ENCODE measurements at places on chromosomes 5 and 9.
A peak's percentile ranks its signal among the peaks of the same experiment; 100 is the strongest.

DNA sequence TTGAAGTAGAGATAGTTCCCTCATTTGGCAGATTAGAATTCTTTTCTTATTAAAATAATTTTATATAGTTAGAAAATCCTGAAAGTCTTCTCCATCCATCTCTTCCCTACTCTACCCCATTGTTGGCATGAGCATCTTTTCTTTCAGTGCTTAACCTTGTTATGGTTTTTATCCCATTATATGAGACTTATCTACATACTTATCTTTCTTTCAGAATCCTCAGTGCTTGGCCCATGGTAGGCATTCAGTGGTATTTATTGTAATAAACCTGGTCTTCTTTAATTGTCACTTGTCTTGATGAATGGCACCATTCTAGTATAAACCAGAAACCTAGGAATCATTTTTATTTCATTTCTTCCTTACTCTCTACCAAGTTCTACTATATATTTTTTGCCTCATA, 169.8 kb upstream of the TLX3 start:
- no peak for DNase-seq
- H3K4me3 ChIP-seq: no peak overlapping the region
- H3K36me3 ChIP-seq: no peaks in the 10 kb centered on the region
- H3K4me1 ChIP-seq: no peaks in the 10 kb centered on the region
- no peak overlapping the region for H3K27ac ChIP-seq
- H3K27me3 ChIP-seq: no peaks in the 10 kb centered on the region

DNA sequence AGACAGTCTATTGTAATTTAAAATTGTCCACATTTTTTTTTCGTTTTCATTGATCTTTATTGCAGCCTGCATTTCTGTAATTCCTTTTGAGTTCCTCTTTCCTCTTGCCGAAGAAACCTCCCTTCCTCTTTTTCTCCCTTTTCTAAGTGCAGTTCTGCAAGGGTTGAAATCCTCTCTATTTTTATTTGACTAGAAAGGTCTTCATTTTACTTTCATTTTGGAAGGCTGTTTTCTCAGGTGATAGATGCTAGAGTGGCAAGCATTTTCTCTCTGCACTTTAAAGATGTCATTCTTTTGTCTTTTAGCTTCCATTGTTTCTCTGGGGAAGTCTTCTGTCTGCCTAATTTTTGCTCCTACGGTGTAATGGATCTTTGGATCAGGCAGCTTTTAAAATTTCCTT, 248.5 kb downstream of the SMARCA2 start:
- no peaks in the 10 kb centered on the region for H3K27me3 ChIP-seq
- peak overlapping the region; percentile 60 for H3K27ac ChIP-seq
- H3K4me3 ChIP-seq: no peak overlapping the region
- H3K36me3 ChIP-seq: peaks cover 11% of the 10 kb centered on the region
- H3K4me1 ChIP-seq: peaks cover 49% of the 10 kb centered on the region

- peaks cover 37% of the 10 kb centered on the region for H3K36me3 ChIP-seq
- peaks cover 27% of the 10 kb centered on the region for H3K4me1 ChIP-seq
- peak; percentile 70 for DNase-seq
- peak overlapping the region; percentile 97 for H3K27ac ChIP-seq
Observed at GRCh38 chr5:95782181-95782580, 40.3 kb downstream of the GLRX start.

GRCh38 chr5:1390333-1390732, 45.4 kb upstream of the CLPTM1L start:
- peaks cover 72% of the 10 kb centered on the region for H3K27me3 ChIP-seq
- no peak overlapping the region for H3K27ac ChIP-seq
- DNase-seq: no peak
- H3K36me3 ChIP-seq: no peaks in the 10 kb centered on the region

DNA sequence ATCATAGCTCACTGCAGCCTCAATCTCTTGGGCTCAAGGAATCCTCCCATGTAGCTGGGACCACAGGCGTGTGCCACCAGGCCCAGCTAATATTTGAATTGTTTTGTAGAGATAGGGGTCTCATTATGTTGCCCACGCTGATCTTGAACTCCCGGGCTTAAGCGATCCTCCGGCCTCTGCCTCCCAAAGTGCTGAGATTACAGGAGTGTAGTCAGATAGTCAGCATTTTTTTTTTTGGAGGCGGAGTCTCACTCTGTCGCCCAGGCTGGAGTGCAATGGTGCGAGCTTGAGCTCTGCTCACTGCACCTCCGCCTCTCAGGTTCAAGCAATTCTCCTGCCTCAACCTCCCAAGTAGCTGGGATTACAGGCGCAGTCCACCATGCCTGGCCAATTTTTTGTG, 1.6 kb upstream of the SAR1B start:
- no peak overlapping the region for H3K4me3 ChIP-seq
- H3K27ac ChIP-seq: no peak overlapping the region
- H3K36me3 ChIP-seq: no peaks in the 10 kb centered on the region
- H3K27me3 ChIP-seq: no peaks in the 10 kb centered on the region

- H3K27ac ChIP-seq: no peak overlapping the region
- DNase-seq: no peak
- H3K36me3 ChIP-seq: no peaks in the 10 kb centered on the region
- no peak overlapping the region for H3K4me3 ChIP-seq
Observed at GRCh38 chr5:173664154-173664526, 47.7 kb upstream of the BOD1 start.

GRCh38 chr5:88377705-88378656, 109.3 kb upstream of the TMEM161B start:
- H3K27me3 ChIP-seq: no peaks in the 10 kb centered on the region
- no peak overlapping the region for H3K27ac ChIP-seq
- no peak for DNase-seq
- no peaks in the 10 kb centered on the region for H3K4me1 ChIP-seq
- no peak overlapping the region for H3K4me3 ChIP-seq

GRCh38 chr5:133520062-133520461, 92.3 kb downstream of the FSTL4 start:
- H3K27me3 ChIP-seq: peaks cover 6% of the 10 kb centered on the region
- H3K27ac ChIP-seq: no peak overlapping the region
- H3K36me3 ChIP-seq: no peaks in the 10 kb centered on the region
- H3K4me3 ChIP-seq: no peak overlapping the region
- H3K4me1 ChIP-seq: peaks cover 8% of the 10 kb centered on the region

GRCh38 chr9:33687779-33688178, 107.6 kb upstream of the PRSS3 start:
- H3K27me3 ChIP-seq: peaks cover 8% of the 10 kb centered on the region
- H3K36me3 ChIP-seq: no peaks in the 10 kb centered on the region
- peak overlapping the region; percentile 57 for H3K27ac ChIP-seq
- peaks cover 13% of the 10 kb centered on the region for H3K4me1 ChIP-seq
- DNase-seq: no peak

DNA sequence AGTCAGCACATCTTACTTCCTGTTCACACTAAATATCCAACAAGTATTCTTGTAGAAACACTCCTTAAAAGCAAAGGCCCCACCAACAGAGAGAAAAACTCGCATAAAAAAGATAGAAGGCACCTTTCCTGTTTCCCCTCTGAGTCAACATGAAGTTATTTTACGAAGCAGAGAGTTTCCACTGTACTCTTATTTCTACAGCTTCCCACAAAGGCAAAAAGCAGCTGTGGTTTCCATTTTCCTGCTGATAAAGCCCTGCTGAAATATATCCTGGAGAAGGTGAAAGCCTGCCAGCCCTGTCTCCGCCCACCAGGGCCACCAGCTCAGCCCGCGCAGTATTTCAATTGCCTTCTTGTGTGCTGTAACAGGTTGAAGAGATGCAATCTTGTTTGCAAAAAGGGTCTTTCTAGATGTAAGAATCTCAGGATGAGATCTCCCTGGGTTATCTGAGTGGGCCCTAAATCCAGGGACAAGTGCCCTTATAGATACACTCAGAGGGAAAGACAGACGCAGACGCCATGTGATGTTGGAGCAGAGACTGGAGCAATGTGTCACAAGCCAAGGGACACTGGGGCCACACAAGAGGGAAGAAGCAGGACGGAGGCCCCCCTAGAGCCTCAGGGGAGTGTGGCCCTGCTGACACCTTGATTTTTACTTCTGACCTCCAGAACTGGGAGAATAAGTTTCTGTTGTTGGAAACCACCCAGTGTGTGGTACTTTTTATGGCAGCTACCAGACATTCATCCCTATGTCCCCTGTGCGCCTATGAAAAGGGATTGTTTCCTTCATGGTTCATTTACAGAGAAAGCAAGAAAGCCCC, 19.9 kb downstream of the SEMA4D start:
- peaks cover 16% of the 10 kb centered on the region for H3K4me1 ChIP-seq
- H3K36me3 ChIP-seq: peaks cover 10% of the 10 kb centered on the region
- peak overlapping the region; percentile 95 for H3K27ac ChIP-seq
- no peak overlapping the region for H3K4me3 ChIP-seq
- no peak for DNase-seq

DNA sequence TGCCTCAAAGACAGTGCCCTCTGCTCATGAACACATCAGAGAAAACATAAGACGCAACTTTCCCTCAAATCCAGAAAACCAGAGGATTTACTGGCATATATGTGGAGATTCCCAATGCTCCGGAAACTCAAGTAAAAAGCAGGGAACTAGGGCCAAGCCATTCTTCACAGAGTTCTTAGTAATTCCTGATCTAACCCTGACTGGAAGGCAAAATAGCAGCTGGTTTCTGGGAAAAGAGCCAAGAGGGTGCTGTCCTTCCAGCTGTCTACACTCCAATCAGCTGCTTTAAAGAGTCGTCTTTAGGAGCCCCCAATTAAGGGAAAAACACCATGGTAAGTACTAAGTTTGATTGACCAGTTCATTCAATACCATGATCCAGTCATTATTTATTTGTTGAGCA, 49.6 kb downstream of the GNA14 start:
- DNase-seq: no peak
- H3K4me3 ChIP-seq: no peak overlapping the region
- peaks cover 43% of the 10 kb centered on the region for H3K4me1 ChIP-seq
- H3K36me3 ChIP-seq: no peaks in the 10 kb centered on the region

- no peak overlapping the region for H3K4me3 ChIP-seq
- no peak for DNase-seq
- no peak overlapping the region for H3K27ac ChIP-seq
- H3K36me3 ChIP-seq: peaks cover 2% of the 10 kb centered on the region
- no peaks in the 10 kb centered on the region for H3K27me3 ChIP-seq
Observed at GRCh38 chr5:75637949-75638348, 26.7 kb downstream of the ANKDD1B start.

DNA sequence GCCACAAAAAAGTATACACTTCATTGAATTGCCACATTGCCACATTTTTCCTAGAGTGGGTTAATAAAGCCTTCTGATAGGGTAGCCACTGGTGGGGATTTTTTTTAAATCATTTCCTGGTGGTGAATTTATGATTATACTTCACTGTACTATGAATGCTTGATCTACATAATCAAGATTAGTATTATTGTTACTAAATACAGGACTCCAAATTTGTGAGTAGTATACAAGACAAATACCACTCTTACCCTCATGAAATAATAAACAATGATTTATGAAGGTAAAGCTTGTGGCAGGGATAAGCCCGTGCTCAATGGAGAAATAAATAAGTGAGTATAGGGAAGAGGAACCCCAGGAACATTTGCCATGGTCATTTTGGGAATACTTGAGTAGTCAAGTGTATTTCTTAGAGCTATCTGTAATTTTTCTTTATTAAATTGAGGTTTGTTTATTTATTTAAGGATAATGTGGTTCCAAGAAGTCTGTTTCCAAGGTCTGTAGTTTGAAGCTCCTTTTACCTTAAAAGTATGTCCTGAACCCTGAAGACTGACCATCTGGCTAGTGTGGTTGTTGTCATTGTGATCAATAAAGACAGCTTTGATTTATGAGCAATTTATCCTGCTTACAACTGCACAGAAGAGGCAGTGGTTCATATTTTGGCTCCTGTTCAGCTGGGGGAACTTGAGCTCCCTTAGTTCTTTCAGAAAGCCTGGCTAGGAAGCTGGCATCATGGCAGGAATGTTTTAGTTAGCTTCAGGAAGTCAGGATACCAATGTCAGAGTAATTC, 118.6 kb downstream of the ZSWIM6 start:
- H3K4me3 ChIP-seq: no peak overlapping the region
- H3K27ac ChIP-seq: peak overlapping the region; percentile 71
- no peaks in the 10 kb centered on the region for H3K27me3 ChIP-seq
- peaks cover 18% of the 10 kb centered on the region for H3K4me1 ChIP-seq

DNA sequence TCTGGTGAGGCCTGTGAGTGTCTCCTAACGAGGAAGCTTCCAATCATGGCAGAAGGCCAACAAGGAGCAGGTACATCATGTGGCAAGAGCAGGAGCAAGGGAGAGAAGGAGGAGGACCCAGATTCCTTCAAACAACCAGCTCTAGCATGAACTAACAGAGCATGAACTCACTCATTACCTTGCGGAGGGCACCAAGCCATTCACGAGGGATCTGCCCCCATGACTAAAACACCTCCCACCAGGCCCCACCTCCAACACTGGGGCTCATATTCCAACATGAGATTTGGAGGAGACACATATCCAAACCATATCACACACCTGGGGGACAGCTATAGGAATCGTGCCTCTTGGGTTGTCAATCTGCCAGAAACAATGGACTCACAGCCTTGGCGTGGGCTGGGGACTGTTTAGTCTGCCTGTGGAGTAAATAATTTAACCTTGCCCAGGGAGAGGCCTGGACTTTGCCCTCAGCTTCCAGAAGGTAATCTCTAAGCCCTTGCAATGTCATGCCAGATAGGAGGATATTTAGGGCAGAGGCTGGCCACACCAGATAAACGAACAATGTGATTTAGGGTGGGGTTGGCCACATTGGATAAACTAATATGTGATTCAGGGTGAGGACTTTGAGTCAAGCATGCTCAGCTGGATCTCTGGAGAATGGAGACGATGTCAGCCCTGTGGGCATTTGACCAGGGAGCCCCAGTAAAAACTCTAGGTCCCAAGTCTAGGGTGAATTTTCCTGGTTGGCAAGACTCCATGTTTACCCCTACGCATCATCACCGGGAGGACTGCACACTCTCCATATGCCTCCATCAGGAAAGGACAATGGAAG, 13.6 kb upstream of the VDAC1 start:
- H3K36me3 ChIP-seq: no peaks in the 10 kb centered on the region
- no peak overlapping the region for H3K4me3 ChIP-seq
- DNase-seq: no peak
- no peak overlapping the region for H3K27ac ChIP-seq
- peaks cover 13% of the 10 kb centered on the region for H3K4me1 ChIP-seq

GRCh38 chr9:92479346-92479745, 3.0 kb downstream of the ASPN start:
- H3K36me3 ChIP-seq: no peaks in the 10 kb centered on the region
- no peak overlapping the region for H3K4me3 ChIP-seq
- peaks cover 25% of the 10 kb centered on the region for H3K4me1 ChIP-seq
- DNase-seq: no peak
- H3K27me3 ChIP-seq: no peaks in the 10 kb centered on the region
- H3K27ac ChIP-seq: no peak overlapping the region

DNA sequence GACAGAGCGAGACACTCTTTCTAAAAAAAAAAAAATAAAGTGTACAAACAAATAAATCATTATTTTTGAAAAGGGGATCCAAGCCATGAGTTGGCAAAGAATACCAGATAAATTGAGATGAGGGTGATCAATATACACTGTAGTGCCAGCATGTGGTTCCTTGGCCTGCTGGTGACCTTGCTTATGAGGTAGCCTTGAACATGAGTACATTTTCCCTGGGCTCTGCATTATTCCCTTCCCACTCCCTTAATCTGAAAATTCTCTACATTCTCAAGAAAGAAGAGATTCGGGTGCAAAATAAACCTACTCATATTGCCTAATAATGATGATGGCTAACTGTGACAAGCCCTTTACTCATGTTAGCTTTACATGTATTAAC, 33.3 kb downstream of the SH3RF2 start:
- H3K27me3 ChIP-seq: peaks cover 13% of the 10 kb centered on the region
- no peak for DNase-seq
- H3K4me3 ChIP-seq: no peak overlapping the region
- peaks cover 3% of the 10 kb centered on the region for H3K36me3 ChIP-seq
- no peaks in the 10 kb centered on the region for H3K4me1 ChIP-seq

- H3K27me3 ChIP-seq: no peaks in the 10 kb centered on the region
- DNase-seq: no peak
- peak overlapping the region; percentile 75 for H3K27ac ChIP-seq
- peaks cover 21% of the 10 kb centered on the region for H3K4me1 ChIP-seq
- no peaks in the 10 kb centered on the region for H3K36me3 ChIP-seq
Observed at GRCh38 chr5:80269991-80270438, 14.2 kb upstream of the SERINC5 start.

Measured in mesothelial cell of epicardium (in vitro differentiated cells).